Activated T-helper 2 cell treated with anti-CD3 and anti-CD28 coated beads, Interferon-gamma antibody, Interleukin-2, Interleukin-4, amounts not matched to agents 10 μg/mL and 5 μg/mL and 100 μg/mL, durations not matched to agents 14 hours and 24 hours and 36 hours (primary cell): ENCODE measurements at places on chromosomes 2 and 18. TPM values are rescaled to one million over a fixed set of nuclear protein-coding genes. Genes with fewer than 3 reads are reported as not detected.

- no peak for DNase-seq
Measured at GRCh38 chr2:181066333-181066732, 85.9 kb downstream of the UBE2E3 start.

GRCh38 chr2:170039401-170040172 lies 138.4 kb upstream of the MYO3B start:
- DNase-seq, result no peak

ADRA2B gene
- 0.09 and 0.21 TPM in 2 replicates for total RNA-seq

- no peak for DNase-seq
Measured at GRCh38 chr2:205808486-205809121, 126.3 kb downstream of the NRP2 start.
